ENCODE measurements at places on chromosomes 12 and 14.

DNA sequence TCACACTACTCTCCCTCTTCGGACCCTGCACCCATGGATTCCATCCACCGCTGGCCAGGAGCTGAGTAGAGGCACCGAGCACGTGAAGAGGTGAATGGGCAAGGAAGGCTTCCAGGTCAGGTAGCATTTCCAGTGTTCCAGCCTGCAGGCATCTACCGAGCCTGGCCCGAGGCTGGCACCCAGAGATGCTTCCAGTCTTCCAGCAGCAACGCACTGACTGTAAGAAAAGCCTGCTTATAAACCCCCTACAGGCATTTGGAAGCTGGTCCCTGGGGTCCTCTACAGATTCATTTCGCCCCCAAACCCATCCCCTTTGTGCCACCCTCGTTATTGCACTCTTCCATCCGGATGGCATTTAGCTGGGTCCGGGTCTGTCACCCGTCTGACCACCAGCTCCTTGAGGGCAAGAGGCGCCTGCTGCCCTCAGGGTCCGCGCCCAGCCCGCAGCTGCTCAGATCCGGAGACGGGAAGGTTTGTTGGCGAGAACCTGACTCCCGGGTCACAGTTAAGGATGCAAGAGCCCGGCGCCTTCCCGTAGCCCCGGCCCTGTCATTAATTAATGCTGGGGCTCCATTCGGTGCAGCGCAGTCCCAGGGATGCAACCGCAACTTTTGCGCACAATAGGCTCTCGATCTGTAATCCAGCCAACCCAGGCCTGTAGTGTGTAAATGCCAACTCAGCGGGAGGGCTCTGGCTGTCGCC is 614 bp upstream of the MARK3 start:
- no peaks in the 10 kb centered on the region for H3K27me3 ChIP-seq
- peak overlapping the region; percentile 69 for H3K4me3 ChIP-seq
- no peak overlapping the region for H3K27ac ChIP-seq
- H3K36me3 ChIP-seq = no peaks in the 10 kb centered on the region
- peaks cover 4% of the 10 kb centered on the region for H3K4me1 ChIP-seq
- no peak for DNase-seq

GRCh38 chr12:96985515-96986362 is 78.7 kb downstream of the NEDD1 start:
- peak; percentile 51 for DNase-seq
- peak overlapping the region; percentile 10 for H3K4me3 ChIP-seq
- no peaks in the 10 kb centered on the region for H3K4me1 ChIP-seq
- H3K27ac ChIP-seq = no peak overlapping the region

- H3K4me1 ChIP-seq = no peaks in the 10 kb centered on the region
- no peak for DNase-seq
- no peak overlapping the region for H3K27ac ChIP-seq
- no peaks in the 10 kb centered on the region for H3K27me3 ChIP-seq
Observed at GRCh38 chr12:116314477-116314876, 37.0 kb upstream of the MED13L start.

- no peak for DNase-seq
- no peak overlapping the region for H3K4me3 ChIP-seq
- no peaks in the 10 kb centered on the region for H3K36me3 ChIP-seq
- H3K27me3 ChIP-seq = no peaks in the 10 kb centered on the region
- H3K27ac ChIP-seq = no peak overlapping the region
- no peaks in the 10 kb centered on the region for H3K4me1 ChIP-seq
Observed at GRCh38 chr12:46998811-46999368, 80.5 kb upstream of the PCED1B start.

DNA sequence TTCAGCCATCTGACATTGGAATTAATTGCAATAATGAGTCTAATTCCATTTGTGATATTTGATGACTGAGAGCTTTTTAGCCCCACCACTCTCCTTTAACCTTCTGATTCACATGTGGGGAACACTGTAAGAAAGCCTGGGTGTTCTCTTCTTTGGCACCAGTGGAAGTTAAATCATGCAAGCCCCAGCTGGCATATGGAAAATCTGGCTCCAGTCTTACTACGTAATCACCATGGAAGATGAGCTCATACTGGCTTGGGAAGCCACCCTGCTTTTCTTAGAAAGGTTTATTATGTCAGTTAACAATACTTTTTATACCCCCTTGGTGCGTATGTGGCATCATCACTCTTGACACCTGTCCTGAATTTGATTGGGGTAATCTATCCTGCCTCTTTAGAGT is 479.3 kb downstream of the SLC16A7 start:
- no peaks in the 10 kb centered on the region for H3K4me1 ChIP-seq
- H3K27me3 ChIP-seq = no peaks in the 10 kb centered on the region
- no peaks in the 10 kb centered on the region for H3K36me3 ChIP-seq
- no peak for DNase-seq
- H3K4me3 ChIP-seq = no peak overlapping the region

DNA sequence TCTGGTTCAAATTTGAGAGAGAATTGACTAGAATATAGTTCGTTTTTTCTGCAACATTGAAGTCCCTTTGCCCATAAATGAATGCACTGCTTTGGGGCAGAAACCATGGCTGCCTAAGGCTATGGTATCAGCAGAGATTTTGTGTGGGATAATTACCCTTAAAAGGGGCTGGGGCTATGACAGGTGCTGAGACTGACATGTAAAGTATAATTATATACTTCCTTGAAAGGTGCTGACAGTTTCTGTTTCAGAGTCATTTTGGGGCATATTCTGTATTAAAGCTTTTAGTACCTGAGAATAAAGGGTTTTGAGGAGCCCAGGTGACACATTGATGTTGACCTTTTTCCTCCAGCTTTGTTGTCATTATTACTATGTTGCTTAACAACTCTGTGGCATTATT is 150.3 kb upstream of the PTPRQ start:
- no peaks in the 10 kb centered on the region for H3K4me1 ChIP-seq
- H3K27ac ChIP-seq = no peak overlapping the region
- no peaks in the 10 kb centered on the region for H3K27me3 ChIP-seq

DNA sequence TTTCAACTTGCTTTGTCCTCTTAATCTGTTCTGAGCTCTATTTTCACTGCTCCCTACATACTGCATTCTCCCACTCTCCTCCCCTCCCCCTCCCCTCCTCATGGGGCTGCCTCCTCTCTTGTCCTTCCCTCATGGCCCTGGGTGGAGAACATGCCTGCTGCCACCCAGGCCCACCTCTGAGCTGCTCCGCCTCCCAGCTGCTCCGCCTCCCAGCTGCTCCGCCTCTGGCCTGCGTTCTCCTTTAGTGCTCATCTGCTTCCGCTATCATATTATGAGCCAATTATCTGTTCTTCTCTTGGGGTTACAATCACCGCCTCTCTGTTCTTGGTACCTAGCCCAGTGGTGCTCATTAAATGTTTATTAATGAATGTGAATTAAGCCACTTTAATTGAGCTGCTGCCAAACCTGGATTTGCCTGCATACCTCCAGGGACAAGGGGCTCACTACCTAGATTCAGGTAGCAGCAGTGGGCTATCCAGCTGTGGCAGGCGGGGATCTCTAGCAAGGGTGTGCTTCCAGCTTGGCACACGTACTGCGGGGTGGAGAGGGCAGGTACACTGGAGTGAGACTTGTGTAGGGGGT is 32.0 kb upstream of the FAM181A start:
- no peak overlapping the region for H3K27ac ChIP-seq
- DNase-seq = peak; percentile 84

- H3K36me3 ChIP-seq = no peaks in the 10 kb centered on the region
- no peaks in the 10 kb centered on the region for H3K4me1 ChIP-seq
- no peak overlapping the region for H3K27ac ChIP-seq
- no peaks in the 10 kb centered on the region for H3K27me3 ChIP-seq
Observed at GRCh38 chr12:6072302-6072752, 52.1 kb downstream of the VWF start.
